NCI-H1694 (cell line): ENCODE measurements at places on chromosomes 5 and 9.

- DNase-seq: no peak
Measured at GRCh38 chr5:75951158-75951557, 132.0 kb upstream of the SV2C start.

DNA sequence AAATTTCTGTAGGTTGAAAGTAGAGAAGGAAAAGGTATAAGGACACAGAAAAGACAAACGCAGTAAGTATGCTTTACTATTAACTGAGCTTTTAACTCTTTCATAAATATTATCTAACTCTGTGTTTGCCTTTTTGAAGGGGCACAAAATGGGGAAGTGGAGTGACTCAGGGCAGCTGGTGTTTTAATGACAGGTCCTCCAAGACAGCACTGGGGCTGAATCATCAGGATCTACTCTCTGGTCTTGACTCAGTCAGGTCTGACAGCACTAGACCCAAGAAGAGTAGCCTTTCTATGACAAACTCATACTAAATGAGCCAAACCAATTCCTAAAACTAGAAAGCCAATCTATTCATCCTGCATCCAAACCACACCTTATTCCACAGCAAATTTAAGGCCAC is 102.2 kb downstream of the APTX start:
- DNase-seq: no peak

GRCh38 chr5:78360924-78361630 is 660 bp downstream of the SCAMP1 start:
- peak; percentile 15 for DNase-seq

DNA sequence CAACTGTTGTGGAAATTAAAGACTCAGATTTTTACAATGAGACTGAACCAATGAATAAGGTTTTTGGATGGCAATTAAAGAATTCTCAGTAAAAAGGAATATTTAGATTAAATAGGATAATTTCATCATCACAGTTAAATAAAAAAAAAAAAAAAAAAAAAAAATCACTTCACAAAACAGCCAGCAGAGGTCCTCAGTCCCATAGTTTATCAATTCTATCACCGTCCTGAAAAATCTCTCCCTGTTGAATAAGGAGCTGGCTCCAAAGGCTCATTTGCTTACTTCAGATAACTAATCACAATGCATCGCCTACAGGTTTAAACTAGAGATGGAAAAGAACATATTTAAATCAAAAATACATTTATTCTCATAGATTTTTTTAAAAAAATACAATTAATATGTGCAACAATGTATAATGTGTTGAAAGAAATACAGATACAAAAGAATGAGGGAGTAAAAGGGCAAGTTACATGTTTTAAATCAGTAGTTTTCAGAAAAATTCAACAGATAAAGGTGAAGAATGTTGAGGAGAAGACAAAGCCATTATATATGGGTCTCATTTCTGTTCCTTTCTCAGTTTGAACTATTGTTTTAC is 175.8 kb upstream of the CHD1 start:
- peak; percentile 18 for DNase-seq

DNA sequence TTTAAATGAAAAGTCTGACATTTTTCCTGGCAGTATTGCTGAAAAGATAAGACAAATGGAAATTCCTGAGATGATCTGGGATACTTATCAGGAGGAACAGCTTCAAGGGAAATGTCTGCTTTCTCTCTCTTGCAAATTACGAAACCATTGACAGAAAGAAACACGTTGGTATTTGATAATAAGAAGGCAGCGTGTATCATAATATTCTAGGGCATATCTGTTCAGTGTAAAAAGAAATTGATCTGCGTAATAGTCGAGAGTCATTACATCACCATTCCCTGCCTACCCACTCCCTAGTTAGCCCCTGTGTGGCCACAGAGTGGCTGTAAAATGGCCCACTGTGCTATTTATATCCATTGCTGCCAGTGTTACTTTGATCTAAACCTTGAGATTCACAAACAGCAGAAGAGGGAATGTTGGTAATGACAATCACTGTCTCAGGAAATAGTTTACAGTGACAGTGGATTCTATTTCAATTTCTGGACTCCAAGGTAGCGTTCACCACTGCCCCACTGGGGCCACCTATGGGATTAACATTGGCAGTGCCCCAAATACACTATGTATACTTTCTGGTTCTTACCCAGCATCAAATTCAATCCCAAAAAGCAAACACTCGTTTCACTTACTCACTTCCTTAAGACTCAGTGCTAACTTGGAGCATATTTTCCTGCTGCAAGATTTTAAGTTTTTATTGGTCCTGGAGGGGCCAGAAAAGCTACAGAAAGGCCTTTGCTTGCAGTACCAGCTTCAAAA is 133.4 kb upstream of the GAS1 start:
- no peak for DNase-seq

GRCh38 chr9:137612741-137613142 is 6.1 kb upstream of the EHMT1 start:
- no peak for DNase-seq

- DNase-seq: no peak
Measured at GRCh38 chr5:122971333-122971732, 65.2 kb downstream of the PPIC start.

DNA sequence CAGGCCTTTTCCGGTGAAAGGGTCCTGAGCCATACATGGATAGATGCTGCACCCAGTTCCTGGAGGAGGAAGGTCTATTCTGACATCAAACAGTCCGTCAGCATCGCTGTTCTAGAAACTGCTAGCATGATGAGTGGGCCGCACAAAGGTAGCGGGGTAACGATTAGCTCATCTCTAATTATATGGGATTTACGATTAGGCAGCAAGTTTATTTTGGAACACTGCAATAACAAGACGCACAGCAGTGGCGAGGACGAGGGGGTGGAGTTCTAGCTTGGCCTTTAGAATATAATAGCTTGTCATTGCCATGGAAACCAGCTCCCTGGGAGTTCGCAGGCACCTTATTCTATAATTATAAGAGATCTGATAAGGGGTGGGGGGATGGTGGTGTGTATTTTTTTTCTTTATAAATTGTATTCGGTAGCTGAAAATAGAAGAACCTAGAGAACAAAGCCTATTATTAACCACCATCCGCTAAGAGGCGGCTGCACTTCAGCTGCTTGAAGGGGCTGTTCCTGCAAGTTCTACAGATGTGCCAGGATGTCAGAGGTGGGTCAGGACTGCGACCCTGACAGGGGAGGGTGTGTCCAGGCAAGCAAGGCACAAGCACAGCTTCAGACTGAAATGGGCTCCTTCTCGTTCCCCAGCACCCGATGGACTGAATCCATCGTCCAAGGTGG is 311.0 kb downstream of the AGTPBP1 start:
- DNase-seq: no peak

DNA sequence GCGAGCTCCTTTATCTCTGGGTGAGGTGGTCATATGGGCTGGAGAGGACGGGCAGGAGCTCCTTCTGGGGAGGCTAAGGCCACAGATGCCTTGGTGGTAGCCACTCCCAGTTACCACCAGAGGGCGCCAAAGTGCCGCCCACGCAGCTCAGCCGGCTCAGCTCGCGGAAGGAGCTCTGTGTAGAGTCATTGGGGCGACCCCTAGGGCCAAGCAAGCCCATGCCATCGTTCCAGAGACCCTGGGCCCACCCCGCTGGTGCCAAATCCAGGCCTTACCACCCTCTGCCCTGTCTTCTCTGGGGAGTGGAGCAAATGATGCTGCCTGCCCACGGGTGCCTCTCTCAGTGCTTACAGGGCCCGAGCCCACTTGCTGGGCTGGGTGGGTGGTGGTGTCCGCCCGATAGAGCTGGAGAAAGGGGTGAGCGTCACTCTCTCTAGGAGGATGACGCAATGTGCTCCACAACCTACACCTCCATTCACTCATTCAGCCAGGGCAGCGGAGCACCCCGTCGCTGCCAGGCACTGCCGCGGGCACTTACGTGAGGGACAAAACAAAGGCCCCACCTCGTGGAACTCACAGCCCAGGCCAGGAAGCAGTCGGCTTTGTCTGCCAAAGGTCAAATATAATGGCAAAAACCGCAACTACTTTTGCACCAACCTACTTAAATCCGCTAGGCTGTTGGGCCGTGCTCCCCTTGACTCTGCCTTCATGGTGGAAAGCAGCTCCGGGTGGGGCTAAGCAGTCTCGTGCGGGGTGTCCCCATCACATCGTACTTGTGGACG is 13.8 kb downstream of the TSPAN17 start:
- DNase-seq: peak; percentile 49

- peak; percentile 68 for DNase-seq
Measured at GRCh38 chr5:163658702-163659567, 153.5 kb downstream of the MAT2B start.

DNA sequence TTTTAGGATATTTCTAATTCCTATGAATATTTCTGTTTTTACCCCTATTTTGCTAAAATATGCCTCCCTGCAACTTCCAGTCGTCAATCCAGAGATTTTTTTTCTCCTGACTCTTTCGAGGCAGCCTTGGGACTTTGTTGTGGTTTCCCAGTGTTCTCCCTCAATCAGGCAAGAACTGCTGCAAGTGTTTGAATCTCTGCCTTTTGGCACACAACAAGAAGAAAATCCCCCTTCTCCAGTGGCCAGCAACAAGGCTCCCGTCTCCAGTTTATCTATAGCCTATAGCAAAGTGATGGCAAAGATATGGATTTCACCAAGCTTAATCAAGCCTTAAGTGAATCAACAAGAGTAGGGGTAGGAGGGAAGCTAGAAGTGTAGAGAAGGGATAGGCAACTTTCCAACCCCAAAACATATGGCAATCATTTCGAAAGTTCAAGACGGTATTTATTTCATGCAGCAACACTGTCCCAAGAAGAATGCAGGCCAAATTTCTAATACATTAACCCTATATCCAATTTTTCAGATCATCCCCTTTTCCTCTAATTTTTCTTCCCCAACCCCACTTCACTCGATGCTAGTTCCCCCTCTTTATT is 37.7 kb upstream of the PAPPA start:
- DNase-seq: no peak

- no peak for DNase-seq
Measured at GRCh38 chr5:1564182-1564748, 40.5 kb upstream of the LPCAT1 start.

DNA sequence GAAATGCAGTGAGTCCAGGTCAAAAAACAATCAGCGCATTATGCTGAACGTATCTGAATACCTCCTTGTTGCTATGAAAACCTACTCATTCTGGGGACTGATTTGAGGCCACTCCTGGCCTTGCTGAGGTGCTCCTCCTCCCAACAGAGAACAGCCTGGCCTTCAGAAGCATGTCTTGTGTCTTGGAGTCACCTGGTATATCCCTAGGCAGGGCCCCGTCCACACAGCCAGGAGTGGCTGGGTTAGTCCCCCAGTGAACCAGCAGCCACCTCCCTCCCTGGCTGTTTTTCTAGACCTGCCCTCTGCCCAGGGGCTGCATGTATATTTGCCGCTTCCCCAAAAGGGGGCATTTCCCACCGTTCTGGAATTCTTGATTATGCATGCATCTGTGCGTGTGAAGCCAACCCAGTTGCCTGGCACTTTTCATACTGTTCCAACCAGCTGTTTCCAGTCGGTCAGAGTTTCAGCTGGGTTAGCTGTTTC is 99.2 kb upstream of the SPATA31C2 start:
- no peak for DNase-seq

- DNase-seq: no peak
Measured at GRCh38 chr5:35820735-35821134, 36.0 kb upstream of the IL7R start.
